Activated T-cell treated with anti-CD3 and anti-CD28 coated beads for 1 hour (primary cell): ENCODE measurements at places on chromosomes 7 and 10.

DNA sequence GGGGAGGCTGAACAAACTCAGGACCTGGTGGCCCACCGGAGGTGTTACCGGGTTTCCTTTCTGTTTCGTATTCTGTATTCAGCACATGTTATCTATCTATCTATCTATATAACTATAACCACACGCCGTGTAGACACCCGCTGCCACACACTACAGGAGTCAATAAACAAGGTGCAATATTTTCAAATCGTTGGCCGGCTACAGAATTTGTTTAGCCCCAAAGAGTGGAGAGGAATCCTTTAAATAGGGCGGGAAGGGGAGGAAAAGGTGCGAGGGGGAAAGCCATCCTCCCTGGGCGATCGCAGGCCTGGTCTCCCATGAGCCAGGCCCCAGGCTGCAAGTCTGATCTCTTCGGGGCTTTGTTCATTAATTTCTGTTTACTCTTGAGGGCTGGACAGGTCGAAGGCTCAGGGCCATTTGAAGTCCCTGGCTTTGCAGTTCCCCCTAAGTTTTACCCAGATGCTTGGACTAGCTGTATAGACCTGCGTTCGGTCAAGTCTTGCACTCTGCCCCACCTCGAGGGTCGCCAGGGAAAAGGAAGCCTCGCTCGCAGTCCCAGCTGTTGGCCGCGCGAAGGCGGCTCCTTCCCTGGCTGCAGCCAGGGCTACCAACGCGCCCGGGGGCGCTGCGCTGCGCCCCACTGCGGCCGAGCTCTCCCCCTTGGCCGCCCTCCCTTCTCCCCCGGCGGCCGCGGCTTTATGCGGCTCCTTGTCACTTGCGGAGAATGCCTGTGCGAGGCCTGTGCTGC, 3.8 kb downstream of the NKX2-3 start:
- no peak for DNase-seq

GRCh38 chr7:98956937-98957336, 78.6 kb downstream of the TRRAP start:
- DNase-seq: no peak

DNA sequence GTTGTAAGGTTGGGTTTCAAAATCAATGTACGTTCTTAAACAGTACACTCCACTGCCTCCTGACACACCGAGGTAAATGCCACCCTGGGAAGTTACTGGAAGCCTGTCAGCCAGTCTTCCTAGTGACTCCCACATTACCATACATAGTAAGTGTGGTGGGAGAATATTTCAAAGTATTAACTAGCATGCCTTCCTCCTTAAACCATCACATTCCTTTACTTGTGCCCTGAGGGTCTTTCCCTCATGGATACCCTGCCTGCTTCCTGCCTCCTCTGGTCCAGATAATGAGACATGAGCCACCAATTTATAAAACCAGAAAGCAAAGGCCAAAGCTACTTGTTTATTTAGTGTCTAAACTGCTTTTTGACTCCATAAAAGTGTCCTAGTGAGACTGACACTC, 23.3 kb upstream of the SORCS3 start:
- DNase-seq: no peak

- no peak for DNase-seq
Observed at GRCh38 chr7:141225916-141226618, 152.2 kb downstream of the TMEM178B start.

GRCh38 chr10:72171175-72171630, 44.6 kb upstream of the ANAPC16 start:
- no peak for DNase-seq

DNA sequence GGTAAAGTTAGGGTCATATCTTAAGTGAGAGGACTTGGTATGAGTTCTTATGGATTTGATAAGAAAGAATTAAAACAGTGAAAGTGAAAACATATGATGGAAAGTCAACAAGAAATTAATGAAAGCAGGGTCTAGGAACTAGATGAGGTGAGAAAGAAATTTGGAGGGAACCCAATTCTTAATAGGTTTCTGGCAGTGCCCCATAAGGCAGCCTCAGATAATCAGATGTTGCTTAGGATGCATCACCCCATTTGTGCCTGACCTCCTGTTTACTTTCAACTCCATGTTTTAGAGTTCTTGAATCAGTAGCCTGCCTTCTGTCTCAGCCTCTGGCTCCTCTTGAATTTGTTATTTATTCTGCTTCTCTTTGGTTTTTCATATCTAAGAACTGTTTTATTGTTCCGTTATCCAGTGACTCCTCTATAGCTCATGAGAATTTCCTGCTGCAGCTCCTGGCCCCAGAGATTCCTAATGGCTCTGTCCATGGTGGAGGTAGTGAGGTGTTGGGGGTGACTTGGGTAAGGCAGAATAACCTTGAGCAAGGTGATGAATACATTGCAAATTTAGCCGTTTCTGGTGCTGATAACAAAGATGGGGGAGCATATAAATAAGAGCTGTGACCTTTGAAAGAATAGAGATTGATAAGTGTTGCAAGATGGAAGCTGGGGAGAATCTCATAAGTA, 17.6 kb downstream of the ITGB8 start:
- DNase-seq: no peak

- DNase-seq: peak; percentile 9
Observed at GRCh38 chr10:23439961-23440889, 1.4 kb downstream of the OTUD1 start.
